ENCODE measurements at places on chromosomes 2 and 18. TPM values are rescaled to one million over a fixed set of nuclear protein-coding genes. Genes with fewer than 3 reads are reported as not detected.

- DNase-seq = no peak
Observed at GRCh38 chr2:150267651-150268415, 219.6 kb downstream of the RND3 start.

Gene SERPINB10
- total RNA-seq = not detected

- DNase-seq = no peak
Observed at GRCh38 chr2:68083346-68083745, 20.5 kb upstream of the C1D start.

Gene EFHD1
- 18.0 TPM for total RNA-seq

GRCh38 chr2:241551998-241552737 is 6.4 kb upstream of the BOK start:
- no peak for DNase-seq

Gene SATB2
- total RNA-seq = 8.3 TPM

Gene ANKRD30BL
- not detected for total RNA-seq

DNA sequence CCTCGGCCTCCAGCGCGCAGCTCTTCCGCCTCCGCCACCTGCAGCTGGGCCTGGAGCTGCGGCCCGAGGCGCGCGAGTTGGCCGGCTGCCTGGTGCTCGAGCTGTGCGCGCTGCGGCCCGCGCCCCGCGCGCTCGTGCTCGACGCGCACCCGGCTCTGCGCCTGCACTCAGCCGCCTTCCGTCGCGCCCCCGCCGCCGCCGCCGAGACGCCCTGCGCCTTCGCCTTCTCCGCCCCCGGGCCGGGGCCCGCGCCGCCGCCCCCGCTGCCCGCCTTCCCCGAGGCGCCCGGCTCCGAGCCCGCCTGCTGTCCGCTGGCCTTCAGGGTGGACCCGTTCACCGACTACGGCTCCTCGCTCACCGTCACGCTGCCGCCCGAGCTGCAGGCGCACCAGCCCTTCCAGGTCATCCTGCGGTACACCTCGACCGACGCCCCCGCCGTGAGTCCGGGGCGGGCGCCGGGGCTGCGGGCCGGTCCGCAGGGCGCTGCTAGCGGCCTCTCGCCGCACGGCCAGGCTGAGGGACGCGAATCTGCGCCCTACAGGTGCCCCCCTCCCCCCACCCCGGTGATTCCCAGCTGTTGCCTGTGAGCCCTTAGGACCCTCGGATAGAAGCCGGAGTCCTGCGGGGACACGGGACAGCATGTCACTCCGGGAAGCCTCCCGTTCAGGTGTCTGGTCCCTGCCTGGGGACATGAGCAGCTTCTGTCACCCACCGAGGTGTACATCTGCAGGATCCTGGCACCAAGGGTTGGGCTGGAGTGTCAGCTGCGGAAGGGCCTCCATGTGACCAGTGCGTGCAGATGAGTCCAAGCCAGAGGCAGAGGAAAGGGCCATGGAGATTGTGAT is 616 bp downstream of the RNPEPL1 start:
- DNase-seq = peak; percentile 91

- DNase-seq = peak; percentile 98
Observed at GRCh38 chr2:108719149-108720044, at the start of gene RANBP2. Gene RANBP2, plus strand, starts transcription at chr2:108719482. Its CDS starts 125 bp downstream, at chr2:108719607.

Gene PDK1
- 14.6 TPM for total RNA-seq

GRCh38 chr2:175103191-175103590 is 64.8 kb downstream of the ATF2 start:
- DNase-seq = no peak

Gene ACTG2
- 13.2 TPM for total RNA-seq

GRCh38 chr2:2842466-2842865 is 511.4 kb upstream of the MYT1L start:
- peak; percentile 80 for DNase-seq

GRCh38 chr2:168210895-168211570 is 36.4 kb downstream of the STK39 start:
- no peak for DNase-seq

Gene LYG1
- 1.1 TPM for total RNA-seq

DNA sequence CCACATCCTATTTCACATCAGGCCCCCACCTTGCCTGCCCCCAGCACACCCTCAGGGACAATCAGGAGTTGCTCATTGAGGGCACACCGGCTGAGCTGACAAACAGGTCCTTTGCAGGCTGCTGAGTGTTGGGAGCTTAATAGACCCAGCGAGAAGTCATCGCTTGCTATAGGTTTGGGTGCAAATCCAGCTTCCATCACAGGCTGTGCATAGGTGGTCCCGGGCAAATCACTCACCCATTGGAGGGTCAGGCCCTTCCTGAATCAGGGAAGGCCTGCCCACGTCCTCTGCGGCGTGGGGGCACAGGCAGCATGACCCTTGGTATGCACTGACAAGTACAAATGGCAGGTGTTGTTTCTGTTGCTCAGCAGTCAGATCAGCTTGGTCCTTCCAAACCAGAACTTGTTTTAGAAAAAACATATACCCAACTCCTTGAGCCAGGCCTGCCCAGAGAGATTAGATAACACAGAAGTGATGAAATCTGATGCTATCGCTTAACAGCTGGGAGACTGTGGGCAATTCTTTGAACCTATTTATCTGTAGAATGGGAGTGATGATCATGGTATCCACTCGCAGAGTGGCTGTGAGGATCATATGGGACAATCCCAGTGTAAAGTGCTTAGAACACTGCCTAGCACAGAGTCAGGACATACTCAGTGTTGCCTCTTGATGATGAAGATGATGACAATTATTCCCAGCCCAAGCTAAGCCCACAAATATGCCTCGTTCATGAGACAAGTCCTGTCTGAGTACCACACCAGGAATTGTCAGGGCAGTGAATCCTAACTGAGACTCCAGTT is 34.9 kb downstream of the SMAD7 start:
- DNase-seq = peak; percentile 35

- DNase-seq = no peak
Observed at GRCh38 chr18:65021021-65021420, 729.8 kb upstream of the CDH7 start.

- no peak for DNase-seq
Observed at GRCh38 chr2:126849486-126849885, 49.2 kb upstream of the TEX51 start.

DNA sequence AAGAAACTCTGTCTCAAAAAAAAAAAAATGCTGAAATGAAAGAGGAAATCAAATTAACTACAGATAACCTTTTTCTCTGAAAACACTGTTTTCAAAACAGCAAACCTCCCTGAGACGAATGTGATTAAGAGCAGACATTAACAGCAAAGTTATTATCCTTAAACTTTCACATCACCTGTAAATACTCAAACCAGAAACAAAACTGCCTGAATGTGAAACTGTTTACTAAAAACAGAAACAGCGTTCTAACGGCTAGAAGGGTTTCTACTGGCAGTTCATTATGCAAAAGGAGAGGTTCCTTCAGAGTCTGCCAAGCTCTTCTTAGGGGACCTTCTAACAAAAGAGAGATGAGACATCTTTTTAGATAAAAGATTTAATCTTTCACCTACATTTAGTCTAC is 45.9 kb downstream of the PNO1 start:
- no peak for DNase-seq

Gene NPPC
- 2.5 TPM for total RNA-seq

DNA sequence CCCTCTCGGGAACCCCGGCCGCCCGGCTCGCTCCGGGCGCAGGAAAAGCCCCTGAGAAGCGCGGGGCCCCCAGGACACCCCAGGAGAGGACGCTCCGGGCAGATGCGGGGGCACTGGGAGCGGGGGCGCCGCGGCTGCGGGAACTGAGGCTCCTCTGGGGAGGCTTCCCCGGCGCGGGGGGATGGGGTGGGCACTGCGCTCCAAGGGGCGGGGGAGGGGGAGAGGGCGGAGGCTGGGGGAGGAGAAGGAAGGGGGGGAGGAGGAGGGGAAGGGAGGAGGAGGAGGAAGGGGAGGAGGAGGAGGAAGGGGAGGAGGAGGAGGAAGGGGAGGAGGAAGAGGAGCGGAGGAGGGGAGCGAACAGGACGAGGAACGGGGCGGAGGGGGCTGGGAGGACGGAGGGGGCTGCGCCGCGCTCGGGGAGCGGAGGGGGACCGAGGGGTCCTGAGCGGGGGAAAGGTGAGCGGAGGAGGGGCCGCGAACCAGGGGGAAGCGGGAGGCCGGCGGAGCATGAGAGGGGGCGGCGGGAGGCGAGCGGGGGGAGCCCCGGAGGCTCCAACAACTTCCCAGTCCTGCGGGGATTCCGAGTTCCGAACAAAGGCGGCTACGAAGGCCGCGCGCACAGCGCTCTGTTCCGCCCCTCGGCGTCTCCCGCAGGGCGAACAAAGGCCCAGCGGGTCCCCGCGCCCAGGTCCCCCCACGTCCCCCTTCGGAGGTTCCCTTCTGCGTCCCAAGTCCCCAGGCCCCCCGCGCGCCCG is 742 bp downstream of the PXDN start:
- DNase-seq = peak; percentile 87

GRCh38 chr2:138579556-138579955 is 78.0 kb downstream of the SPOPL start:
- DNase-seq = no peak

Gene KIAA2012
- total RNA-seq = not detected

DNA sequence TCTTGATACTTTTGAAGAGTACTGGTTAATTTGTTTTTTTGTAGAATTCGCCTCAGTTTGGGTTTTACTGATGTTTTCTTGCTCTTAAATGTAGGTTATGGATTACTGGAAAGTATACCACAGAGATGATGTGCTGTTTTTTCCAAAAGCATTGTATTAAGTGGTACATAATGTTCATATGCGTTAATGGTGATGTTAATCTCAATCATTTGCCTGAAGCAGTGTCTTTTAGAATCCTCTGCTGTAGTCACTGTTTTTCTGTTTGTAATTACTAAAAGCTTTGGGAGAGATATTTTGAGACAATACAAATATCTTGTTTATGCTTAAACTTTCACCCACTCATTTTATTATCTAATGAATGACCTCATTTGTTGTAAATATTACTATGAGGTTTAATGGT is 163.4 kb upstream of the LRP1B start:
- no peak for DNase-seq

DNA sequence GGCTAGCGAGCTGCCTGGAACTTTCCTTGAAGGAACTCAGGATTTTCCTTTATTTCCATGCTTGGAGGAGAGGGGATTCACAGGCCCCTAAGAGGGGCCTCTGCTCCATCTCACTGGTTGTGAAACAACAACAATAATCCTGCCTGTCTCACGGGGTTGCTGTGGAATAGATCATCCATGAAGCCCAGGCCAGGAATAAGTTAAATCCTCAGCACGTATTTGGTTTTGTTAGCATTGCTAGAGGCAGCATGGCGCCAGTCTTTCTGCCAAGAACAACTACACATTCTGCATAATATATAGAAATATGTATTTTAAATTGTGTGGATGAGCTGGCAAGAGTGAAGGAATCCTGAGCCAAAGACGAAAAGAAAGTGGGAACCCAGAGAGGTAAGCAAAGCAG is 80.8 kb upstream of the L3MBTL4 start:
- DNase-seq = no peak

Gene TUBB8B
- not detected for total RNA-seq

DNA sequence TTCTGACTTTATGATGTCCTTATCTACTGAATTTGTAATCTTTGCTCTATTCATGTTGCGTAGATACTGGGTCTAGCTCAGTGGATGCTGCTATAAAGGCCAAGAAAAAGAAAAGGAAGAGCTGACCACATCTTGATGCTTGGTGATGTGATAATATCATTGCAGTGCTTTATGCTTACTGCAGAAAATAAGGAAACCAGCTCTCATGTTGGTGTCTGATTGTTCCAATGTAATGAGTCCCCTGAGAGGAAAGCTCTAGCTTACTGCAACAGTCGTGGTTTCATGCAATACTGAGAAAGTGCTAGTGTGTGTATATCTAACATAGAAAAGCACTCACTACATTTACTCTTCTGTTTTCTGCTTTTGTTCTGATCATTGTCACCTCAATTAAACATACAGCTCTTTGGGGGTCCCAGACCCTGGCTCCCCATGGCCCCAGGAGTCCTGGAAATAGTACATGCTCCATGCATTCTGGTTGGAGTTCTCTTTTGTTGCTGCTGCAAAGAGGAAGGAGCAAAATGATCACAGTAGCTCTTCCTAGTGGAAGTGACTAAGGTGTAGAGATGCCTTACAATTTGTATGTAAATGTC is 338.8 kb downstream of the CYRIA start:
- DNase-seq = no peak

Gene ASB18
- total RNA-seq = not detected

Gene UGT1A10
- not detected for total RNA-seq

DNA sequence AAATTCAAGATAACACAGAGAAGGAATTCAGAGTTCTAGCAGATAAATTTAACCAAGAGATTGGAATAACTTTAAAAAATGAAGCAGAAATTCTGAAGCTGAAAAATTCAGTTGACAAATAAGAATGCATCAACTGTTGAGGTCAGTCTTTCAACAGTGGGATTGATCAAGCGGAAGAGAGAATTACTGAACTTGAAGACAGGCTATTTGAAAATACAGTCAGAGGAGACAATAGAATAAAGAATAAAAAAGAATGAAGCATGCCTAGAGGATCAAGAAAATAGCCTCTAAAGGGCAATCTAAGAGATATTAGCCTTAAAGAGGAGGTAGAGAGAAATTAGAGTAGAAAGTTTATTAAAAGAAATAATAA is 27.7 kb upstream of the ITGAV start:
- DNase-seq = no peak

Gene GCKR
- 4.2 TPM for total RNA-seq

DNA sequence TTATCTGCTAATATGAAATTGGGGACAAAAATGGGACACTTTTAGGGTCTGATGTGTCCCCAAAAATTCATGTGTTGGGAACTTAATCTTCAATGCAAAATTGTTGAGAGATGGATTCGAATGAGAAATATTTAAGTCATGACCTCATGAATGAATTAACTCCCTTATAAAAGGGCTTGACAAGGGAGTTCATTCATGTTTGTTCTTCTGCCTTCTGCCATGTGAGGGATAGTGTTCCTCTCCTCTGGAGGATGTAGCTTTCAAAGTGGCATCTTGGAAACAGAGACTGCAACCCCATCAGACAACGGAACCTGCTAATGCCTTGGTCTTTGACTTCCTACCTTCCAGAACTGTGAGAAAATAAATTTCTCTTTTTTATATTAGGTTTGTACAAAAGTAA is 89.2 kb upstream of the LINC00305 start:
- no peak for DNase-seq

Gene XRCC5
- total RNA-seq = 213 TPM

GRCh38 chr2:217641960-217642359 is 360.8 kb downstream of the TNS1 start:
- DNase-seq = no peak

Gene AQP12B
- not detected for total RNA-seq

- DNase-seq = peak; percentile 90
Observed at GRCh38 chr2:191245869-191246531, 796 bp downstream of the MYO1B start.

Gene ZSWIM2
- 1.2 TPM for total RNA-seq

- no peak for DNase-seq
Observed at GRCh38 chr2:239684271-239684810, 283.5 kb upstream of the HDAC4 start.

Gene FAP
- total RNA-seq = 24.7 TPM

Gene RAPGEF4
- total RNA-seq = 10.4 TPM

GRCh38 chr2:6602471-6602870 is 263.2 kb downstream of the CMPK2 start:
- no peak for DNase-seq

Gene SH2D6
- total RNA-seq = not detected

All from mesenteric fat pad (tissue), 1 donor.